Dorsolateral prefrontal cortex (tissue), 122 donors: ENCODE measurements at places on chromosomes 3 and 15.

GRCh38 chr3:65922441-65922840, 116.3 kb downstream of the MAGI1 start:
- no peak for DNase-seq

GRCh38 chr15:40511093-40511471, 40.3 kb downstream of the CHST14 start:
- DNase-seq = no peak

- no peak for DNase-seq
Measured at GRCh38 chr3:197809356-197810020, 18.4 kb downstream of the LRCH3 start.

DNA sequence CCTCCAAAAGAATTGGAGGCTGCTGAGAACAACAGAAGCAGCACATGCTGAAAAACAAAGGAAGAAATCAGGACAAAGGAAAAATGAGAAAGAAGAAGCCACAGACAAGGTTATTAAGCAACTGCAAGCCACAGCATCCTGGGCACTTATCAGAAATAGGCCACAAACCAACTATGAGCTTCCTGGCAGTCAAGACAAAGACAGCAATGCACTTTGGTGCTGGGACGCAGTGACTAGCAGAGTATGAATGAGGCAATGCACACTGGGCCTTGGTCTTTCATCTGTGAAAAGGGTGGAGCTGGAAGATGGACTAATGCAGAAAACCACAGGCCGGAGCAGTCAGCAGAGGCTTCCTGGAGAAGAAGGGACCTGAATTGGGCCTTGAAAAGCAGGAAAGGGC, 56.0 kb upstream of the LINGO1 start:
- DNase-seq = no peak

DNA sequence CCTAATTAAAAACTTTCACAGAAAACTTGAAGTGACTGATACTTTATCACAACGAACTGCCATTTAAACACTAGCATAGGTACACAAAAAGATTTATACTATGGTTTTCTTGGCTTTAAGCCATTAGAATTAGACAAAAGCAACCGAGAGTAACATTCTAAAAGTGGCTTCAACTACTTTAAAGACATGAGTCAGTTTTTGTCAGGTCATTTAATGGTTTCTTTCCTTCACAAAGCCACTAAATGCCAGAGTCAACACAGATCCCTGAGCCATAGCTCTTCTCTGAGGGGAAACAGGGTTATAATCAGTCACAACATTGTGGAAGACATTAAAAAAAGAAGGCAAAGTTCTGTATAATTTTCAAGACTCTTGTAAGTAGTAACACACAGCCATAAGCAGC, 54.6 kb downstream of the CAPN3 start:
- DNase-seq = no peak

DNA sequence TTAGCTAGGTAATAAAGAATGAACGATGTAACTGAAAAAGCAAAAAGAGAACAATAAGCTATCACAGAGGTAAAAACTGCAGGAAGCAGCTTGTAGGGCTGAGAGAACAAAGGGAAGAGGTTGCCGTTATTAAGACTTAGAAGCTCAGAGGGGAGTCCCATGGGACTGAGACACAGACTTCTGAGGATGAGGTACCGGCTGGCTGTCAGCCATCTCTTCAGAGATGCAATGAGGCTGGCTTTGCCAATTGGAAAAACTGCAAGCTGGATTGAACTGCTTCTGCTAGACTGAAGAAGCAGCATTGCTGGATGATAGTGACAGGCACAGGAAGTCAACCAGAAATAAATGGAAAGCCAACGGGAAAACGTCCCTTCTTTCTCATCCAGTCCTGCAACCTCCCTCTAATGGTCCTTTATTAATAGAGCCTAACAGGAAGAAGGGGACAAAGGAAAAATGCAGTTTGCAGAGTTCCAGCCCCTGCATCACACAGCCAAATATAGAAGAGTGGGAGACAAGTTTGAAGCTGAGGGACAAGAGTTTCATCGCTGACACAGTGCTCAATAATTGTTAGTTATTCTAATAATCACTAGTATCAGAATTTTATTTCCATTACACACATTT, 21.1 kb upstream of the KLHL6 start:
- no peak for DNase-seq

DNA sequence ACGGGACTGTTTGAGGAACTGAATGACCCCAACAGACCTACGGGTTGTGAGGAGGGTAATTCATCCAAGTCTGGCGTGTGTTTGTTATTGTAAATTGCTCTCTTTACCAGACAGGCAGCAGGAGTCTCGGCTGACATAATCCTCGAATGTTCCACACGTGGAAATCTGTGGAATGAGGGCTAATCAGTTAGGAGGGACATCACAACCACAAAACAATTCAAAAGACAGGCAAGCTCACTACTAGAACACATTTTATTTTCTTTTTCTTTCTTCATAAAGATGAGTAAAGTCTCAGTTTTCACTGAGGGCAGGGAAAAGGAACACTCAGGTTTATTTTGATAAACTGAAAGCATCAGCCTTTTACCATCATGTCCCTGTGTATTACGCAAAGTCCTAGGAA, 53.8 kb downstream of the GRK7 start:
- no peak for DNase-seq

DNA sequence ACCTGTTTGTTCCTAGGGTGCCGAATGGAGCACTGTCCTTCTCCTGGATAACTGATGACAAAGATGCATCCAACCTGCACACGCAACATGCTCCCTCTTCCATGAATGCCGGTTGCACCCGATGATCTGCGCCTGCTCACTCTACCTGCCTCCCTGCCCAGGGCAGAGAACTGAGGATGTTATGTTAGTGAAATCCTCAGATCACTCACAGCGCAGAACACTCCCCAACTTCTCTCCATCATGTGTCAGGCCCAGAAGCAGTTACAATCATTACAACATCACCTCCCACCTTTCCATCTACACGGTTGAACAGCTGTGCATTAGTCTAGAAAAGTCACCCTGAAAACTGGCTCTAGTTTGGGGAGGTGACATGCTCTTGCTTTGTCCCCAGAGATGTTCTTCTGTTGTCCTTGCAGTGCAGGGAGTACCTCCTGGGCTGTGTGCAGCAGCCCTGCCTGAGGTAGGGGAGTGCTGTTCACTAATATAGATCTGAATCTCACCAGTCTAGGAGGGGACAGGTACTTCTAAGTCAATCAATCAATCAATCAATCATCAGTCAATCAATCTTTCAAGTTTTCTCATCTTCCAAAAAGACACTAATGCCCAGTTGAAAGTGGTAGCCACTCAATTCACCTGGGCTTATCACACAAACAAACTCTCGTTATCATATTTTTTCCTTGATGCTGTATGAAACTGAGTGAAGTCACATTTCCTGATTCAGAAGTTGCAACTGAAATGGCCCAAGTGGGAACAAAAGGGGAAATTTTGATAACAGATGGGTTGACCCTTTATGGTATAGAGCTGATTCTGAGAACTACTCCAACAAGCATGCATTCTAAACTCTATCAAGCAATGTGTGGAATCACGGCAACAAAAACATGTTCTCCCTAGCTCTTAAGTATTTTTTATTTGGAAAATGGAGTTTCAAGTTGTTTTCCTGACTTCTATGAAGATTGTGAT, 15.4 kb upstream of the ISLR start:
- no peak for DNase-seq

- DNase-seq = no peak
Measured at GRCh38 chr3:24763393-24763792, 268.7 kb upstream of the THRB start.

GRCh38 chr15:35885870-35886269, 339.9 kb upstream of the DPH6 start:
- DNase-seq = no peak

GRCh38 chr3:190692256-190692655, 170.2 kb downstream of the GMNC start:
- DNase-seq = no peak

GRCh38 chr15:25246641-25247406, 192.0 kb downstream of the UBE3A start:
- peak; percentile 7 for DNase-seq

GRCh38 chr3:150451329-150452048, 43.4 kb downstream of the TSC22D2 start:
- no peak for DNase-seq
